ENCODE measurements at places on chromosomes 13 and 19.

DNA sequence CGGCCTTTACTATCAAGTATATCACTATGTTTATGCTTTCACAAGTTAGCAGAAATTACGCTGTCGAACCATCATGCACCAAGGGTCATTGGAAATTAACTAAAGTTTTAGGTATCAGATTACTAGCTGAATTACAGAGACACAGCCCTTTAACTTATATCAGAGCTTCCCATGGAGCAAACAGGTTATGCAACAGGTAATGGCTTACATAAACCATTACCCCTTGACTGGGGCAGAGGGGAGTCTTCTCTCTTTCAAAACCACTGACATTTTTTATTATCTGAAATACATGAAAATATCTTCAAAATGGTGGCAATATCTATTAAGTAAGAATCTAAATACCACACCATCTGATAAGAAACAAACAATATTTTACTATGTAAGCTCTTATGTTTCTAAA, 1692.9 kb upstream of the SLC10A2 start:
- DNase-seq, result no peak

DNA sequence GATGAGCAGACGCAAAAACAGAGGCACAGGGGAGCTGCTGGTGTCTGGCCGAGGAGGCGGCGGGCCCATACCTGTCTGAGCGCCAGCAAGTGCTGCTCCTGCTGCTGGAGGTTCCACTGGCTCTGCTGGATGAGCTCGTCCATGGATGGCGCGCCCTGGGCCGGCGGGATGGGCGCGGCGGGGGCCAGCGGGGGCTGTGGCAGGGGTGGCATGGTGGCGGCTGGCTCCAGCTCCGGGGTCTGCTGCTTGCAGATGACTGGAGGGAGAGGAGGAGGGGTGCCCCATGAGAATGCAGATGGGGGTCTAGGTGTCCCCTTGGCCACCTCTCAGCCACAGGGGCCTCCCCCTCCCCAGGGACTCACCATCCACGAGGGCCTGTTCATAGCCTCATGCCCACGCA, 6.9 kb downstream of the CHERP start:
- no peak for DNase-seq

GRCh38 chr13:112890316-112891145, 78.5 kb upstream of the MCF2L start:
- no peak for DNase-seq

GRCh38 chr19:574658-575526, 2.5 kb downstream of the BSG start:
- DNase-seq, result no peak

DNA sequence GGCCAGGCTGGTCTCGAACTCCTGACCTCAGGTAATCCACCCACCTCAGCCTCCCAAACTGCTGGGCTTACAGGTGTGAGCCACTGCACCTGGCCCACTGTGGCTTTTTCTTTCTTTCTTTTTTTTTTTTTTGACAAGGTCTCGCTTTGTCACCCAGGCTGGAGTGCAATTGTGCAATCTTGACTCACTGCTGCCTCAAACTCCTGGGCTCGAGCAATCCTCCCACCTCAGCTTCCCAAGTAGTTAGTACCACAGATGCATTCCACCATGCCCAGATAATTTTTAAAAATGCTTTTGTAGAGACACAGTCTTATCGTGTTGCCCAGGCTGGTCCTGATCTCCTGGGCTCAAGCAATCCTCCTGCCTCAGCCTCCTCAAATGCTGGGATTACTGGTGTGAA, 12.1 kb upstream of the FCGBP start:
- DNase-seq, result no peak

DNA sequence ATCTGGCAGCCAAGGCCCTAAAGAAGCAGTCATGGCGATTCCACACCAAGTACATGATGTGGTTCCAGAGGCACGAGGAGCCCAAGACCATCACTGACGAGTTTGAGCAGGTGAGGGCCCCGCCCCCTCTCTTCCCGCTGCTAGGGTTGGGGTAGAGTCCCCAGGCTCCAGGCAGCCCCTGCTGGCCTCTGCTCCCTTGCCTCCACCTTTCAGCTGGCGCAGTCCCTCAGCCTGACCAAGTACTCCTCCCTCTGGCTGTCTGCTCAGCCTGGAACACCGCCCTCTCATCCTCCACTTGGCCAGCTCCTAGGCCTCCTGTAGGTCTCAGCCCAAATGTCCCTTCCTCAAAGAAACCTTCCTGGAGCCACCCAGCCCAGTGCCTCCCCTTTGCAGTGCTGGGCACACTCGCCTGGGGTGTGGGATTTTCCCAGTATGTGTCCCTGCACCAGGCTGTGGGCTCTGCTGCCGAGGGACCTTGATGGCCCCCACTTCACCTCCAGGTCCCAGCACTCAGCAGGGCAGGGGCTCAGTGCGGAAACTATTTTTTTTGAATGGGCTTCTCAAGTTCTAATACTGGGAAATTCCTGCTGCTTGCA, 5.7 kb downstream of the LENG1 start:
- DNase-seq, result no peak

DNA sequence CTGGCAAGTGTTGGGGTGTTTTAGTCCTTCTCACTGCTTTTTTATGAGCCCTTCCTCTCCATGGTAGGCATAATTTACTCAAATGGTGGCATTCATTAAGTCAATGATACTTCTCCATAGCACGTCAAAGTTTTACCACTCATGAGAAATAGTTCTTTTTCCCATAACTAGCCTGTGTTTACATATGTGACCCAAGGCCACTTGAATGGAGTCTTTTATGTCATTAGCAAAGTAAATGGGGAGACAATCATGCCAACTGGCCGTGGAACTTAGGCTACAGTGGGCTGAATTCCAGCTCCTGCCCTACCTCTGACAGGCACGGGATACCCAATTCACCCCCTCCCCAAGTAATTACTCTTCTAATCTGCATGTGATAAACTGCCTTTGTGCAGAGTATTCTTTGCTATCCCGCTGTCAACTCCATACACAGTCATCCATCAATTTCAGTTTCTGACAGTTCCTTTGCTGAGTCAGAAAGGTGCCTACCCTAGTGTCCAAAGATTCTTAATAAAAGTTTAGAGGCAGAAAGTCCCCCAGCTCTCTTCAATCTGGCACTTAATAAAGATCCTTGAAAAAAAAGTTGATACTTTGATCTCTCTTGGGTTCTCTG, 16.9 kb downstream of the PROSER1 start:
- no peak for DNase-seq

DNA sequence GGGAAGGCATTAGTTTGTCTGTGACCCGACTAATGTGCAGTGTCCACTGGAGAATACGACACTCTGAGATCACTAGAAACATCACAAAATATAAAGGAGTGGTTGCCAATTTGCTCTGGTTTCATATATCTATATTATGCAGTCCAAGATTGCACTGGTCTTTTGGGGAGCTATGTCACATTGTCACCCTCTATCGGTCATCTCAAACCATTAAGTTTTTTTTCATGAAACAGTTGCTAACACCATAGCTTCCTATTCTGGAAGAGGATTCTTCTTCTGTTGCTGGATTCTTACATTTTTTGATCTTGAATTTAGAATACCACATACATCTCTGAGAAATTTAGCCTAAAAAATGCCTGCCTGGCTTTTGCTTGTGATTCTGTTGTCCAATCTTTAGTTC, 168.6 kb downstream of the LACC1 start:
- no peak for DNase-seq

DNA sequence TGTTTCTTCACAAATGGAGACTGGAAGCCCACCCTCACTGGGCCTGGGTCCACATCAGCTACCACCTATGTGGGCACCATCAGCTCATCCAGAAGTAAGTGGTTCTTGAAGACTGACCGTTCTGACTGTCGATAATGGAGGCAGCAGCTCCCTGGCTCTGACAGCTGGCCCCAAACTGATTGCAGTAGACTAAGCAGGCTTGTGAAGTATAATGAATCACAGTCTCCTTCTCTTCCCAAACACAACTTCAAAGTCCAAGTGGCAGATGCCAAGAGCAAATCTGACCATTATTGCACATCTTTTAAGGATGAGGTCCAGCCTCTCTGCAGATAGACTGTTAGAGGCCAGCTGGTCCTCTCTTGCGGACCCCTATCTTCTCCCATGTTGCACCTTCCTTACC, 574.4 kb upstream of the KLF12 start:
- DNase-seq, result no peak

DNA sequence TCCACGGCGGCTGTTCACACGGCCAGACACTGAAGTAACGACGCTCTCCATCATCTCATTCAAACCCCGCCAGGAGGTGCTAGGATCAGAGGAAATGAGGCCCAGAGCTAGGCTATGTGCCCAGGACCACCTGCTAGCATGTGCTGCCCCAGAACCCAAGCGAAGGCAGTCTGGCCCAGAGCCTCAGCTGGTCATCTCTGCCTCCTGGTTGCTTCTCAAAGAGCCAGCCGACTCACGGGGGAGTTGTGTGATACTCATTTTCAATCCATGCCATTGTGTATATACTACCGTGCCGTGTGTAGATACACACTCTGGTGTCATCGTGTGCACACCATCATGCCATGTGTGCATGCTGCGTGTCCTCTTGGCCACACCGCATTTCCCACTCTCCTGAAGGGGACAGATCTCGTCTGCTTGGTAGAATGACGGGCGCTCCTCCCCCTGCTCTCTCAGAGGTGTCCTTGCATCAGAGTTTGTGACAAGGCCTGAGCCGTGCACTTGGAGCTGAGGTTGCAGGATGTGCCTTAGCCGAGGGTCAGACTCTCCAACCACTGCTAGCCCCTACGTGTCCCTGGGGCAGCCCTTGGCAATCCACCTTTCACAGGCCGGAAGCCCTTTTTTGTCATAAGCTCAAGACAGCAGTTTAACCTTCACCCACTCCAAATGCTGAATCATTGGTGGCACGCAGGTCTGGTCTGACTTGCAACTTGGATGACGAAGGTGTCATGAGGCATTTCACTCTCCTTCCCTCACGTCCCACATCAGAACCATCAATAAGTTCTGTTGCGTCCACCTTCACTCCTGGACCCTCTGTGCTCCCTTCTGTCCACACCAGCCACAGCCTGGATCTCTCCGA, 130.4 kb downstream of the CRYL1 start:
- DNase-seq, result no peak

DNA sequence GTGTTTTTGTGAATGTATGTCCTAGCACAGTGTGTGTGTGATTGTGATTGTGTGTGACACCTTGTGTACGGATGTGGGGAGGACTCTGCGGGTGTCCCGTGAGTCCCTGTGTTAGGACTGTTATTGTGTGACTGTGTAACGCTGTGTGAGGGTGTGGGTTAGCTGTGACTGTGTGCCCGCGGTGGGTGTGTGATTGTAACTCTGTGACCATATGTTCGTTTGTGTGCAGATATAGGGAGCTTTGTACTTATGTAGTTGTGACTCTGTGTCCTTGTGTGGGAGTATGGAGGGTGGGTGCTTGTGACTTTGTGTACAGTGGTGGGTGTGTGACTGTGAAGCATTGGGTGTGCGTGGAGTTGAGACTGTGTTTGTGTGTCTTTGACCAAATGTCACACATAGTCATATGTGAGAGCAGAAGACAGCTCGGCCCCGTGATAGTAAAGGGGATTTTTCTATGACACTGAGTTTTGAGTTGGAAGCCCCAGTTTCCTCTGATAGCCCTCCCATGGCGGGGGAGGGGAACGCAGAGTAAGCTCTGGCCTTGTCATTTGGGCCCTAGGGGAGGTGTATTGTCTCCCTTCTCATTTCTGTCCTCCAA, 949 bp upstream of the ZNF260 start:
- DNase-seq, result no peak

DNA sequence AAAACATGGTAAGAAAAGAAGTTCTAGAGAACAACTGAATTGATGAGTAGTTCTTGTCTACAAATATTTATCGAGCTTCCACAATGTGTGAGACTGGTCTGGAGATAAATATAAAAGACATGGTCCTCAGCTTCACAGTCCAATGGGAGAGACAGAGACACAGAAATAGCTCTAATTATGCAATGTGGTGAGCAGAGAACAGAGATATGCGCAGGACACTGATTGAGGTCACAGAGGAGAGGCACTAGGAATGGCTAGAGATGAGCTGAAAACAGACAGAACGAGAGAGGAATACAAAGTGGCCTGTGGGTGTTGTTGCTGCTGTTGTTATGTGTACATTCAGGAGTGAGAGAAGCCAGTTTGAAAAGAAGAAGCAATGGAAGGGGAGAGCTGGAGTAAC, 53.2 kb downstream of the GPALPP1 start:
- DNase-seq, result no peak

DNA sequence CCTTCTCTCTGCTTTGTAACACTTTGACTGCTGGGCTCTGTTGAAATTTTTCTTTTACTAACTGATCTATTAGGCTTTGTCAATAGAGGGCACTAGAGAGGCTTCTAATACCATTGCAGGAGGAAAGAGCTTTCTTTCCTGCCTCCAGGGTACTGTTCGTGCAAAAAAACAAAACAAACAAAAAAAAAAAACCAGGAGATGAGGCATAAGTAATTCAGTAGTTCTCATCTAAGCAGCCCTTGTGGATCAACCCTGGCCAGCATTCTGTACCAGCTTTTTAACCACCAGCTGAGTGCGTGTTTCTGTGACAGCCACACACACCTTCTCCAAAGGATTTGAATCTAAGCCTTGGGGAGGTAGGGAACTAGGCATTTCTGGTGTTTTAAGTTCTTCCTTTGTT, 1707.6 kb upstream of the SLC10A2 start:
- DNase-seq, result no peak

- no peak for DNase-seq
Observed at GRCh38 chr13:57638186-57638890, 6.8 kb downstream of the PCDH17 start.

- DNase-seq, result no peak
Observed at GRCh38 chr13:66139250-66139649, 1090.9 kb downstream of the PCDH9 start.

DNA sequence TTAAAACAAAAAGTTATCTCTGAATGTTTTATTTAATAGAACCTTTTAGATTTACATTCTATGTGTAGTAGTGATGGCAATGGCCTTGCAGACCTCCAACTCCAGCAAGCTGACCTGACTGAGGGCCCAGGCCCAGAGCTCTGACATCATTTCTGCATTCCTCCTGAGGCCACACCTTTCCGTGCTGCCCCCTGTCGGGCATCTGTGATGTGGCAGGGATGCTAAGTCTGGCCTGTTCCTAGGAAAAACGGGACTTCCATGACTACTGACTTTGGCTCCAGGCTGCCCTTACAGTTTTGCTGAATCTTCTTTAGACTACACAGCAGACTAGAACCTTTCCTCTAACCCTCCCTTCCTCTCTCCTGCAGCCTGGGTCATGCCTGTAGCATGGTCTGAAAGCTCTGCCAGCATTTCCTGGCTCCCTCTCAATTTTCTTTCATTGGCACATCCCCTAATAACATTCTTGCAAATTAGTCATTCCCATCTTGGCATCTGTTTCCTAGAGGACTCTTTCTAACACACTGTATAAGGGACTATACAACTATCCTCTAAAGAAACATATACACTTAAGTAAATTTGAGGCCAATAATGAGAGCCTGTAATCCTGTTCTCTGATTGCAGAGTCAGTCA, 249.1 kb downstream of the GPC5 start:
- DNase-seq, result no peak

DNA sequence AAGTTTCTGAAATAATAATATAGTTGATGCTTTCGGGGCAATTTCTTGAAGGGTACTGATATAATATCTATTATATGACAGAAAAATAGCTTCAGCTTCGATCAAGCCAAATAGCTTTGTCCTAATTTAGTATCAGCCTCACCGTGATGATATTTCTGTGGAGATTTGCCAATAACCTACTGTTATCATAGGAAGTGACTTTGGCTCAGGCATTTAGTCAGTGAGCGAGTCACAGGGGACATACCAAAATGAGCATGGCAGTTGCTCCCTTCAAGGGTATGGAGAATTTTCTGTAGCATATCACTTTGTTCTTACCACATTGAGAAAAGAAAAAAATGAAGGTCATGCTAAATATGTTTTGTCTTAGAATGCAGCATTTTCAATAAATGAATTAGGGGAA, 767.6 kb upstream of the SLITRK1 start:
- no peak for DNase-seq

GRCh38 chr13:112651311-112651710, 38.5 kb upstream of the ATP11A start:
- DNase-seq, result no peak

Data from stimulated activated naive CD4-positive, alpha-beta T cell treated with Interleukin-2 at 50 U/mL for 16 hours (primary cell).